ENCODE measurements at places on chromosomes 11 and 22.

- DNase-seq, result no peak
Observed at GRCh38 chr22:43555561-43556515, 144.0 kb downstream of the MPPED1 start.

GRCh38 chr11:24609192-24610119 is 112.6 kb downstream of the LUZP2 start:
- no peak for DNase-seq

- DNase-seq, result no peak
Observed at GRCh38 chr22:44030702-44031082, 6.6 kb downstream of the PARVB start.

DNA sequence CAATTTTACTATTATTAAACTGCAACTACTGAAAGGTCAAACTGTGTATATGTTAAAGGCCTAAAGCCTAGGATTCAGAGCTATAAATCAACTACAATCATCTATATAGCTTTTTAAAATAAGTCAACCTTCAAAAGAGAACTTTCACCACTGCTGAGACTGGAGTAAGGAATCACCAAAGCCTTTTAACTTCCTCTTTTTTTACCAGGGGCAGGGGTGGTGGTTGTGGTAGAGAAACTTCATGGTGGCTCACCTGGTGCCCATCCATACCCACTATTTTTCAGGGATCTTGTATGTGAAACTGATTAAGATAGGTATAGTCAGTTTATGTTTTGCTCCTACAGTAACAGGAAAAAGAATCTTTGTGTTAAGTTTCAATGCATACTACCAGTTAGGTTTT is 31.5 kb downstream of the TSG101 start:
- no peak for DNase-seq

GRCh38 chr11:62179995-62180394 is 10.0 kb upstream of the SCGB1D1 start:
- DNase-seq, result no peak

- no peak for DNase-seq
Observed at GRCh38 chr11:35126879-35127581, 11.9 kb upstream of the CD44 start.

- no peak for DNase-seq
Observed at GRCh38 chr22:47366026-47366767, 603.7 kb downstream of the TBC1D22A start.

DNA sequence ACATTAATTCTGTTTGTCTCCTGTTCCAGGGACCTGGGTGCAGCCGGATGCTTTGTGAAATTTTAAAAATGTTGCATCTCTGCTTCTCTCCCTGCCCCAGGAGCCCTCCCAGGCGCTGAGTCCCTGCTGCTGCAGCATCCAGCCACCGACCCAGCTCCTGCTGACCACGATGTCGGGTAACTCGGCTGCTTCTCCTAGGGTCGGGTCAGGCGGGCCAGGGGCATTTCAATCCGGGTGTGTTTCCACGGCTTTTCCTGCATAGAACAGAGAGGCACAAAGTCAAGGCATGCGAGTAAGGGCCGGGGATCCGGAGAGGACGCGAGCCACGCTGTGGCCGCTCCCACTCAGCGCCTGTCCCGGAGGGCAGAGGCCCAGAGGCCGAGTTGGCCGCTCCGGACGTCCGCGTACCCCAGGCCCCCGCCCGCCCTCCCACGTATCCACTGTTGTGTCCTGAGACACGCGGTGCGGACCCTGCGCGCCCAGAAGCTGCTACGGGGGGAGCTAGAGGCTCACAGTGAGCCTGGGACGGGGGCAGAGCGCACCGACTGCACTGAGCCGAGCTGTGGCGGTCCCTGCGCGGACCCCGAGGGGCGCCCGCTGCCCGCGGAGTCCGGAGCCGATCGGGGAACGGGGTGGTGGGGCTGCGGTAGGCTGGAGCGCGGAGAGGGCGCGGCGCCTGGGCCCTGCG is at the start of gene POU2AF3:
Gene POU2AF3, plus strand, starts transcription at position 134 of the 688 bp plus-strand sequence. Its CDS starts 36 bp downstream, at position 170.
- DNase-seq, result no peak

- no peak for DNase-seq
Observed at GRCh38 chr22:46707827-46708570, 30.1 kb downstream of the CERK start.

GRCh38 chr22:37234736-37235711 is 9.0 kb downstream of the RAC2 start:
- no peak for DNase-seq

- DNase-seq, result no peak
Observed at GRCh38 chr22:47835726-47836125, 1073.3 kb downstream of the TBC1D22A start.

DNA sequence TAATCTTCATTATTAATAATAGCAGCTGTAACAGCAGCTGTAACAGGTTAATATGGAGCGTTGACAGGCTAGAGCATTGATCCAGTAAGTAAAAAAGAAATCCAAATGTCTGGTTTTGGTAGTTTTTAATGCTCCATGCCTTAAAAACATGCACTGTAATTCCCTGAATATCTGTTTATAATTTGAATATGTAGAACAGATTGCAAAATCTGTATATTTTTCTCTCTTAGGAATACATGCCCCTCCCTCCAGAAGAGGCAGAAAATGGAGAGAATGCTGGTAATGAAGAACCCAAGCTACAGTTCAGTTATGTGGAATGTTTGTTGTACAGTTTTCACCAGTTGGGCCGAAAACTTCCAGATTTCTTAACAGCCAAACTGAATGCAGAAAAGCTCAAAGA is 16.7 kb downstream of the API5 start:
- DNase-seq, result no peak

- no peak for DNase-seq
Observed at GRCh38 chr11:120170741-120171261, 32.9 kb upstream of the TRIM29 start.

- DNase-seq, result no peak
Observed at GRCh38 chr11:108873941-108874340, 209.1 kb downstream of the DDX10 start.

- no peak for DNase-seq
Observed at GRCh38 chr22:49521787-49522224, 305.9 kb downstream of the BRD1 start.

- DNase-seq, result no peak
Observed at GRCh38 chr22:22520667-22521602, 865 bp upstream of the ZNF280A start.

- DNase-seq, result peak; percentile 53
Observed at GRCh38 chr11:86592659-86593451, 79.6 kb downstream of the ME3 start.

- no peak for DNase-seq
Observed at GRCh38 chr11:12626616-12627015, 47.6 kb upstream of the TEAD1 start.

GRCh38 chr11:102757823-102758549 is 22.4 kb downstream of the MMP10 start:
- no peak for DNase-seq

- no peak for DNase-seq
Observed at GRCh38 chr11:62446091-62446490, 27.3 kb downstream of the SCGB1A1 start.

DNA sequence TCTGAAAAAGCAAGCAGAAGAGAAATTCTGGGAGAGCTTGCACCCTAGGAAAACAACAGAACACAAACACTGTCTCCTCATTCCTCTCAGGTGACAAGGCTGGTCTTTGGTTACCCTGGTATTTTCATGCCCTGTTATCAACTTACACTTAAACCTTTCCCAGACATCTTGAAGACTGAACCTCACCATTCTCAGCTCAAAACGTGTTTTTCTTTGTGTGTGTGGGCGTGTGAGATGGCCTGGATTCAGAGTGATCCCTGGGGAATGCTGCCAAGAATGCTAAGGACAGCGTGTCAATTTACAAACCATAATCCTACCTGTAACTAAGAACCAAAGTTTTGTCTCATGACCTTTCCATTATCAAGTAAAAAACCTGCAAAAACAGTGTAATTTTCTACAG is 33.3 kb downstream of the ELF5 start:
- no peak for DNase-seq

GRCh38 chr22:36796552-36797175 is 20.2 kb downstream of the PVALB start:
- no peak for DNase-seq

- peak; percentile 36 for DNase-seq
Observed at GRCh38 chr22:32206774-32207758, 2.2 kb upstream of the RFPL2 start.

DNA sequence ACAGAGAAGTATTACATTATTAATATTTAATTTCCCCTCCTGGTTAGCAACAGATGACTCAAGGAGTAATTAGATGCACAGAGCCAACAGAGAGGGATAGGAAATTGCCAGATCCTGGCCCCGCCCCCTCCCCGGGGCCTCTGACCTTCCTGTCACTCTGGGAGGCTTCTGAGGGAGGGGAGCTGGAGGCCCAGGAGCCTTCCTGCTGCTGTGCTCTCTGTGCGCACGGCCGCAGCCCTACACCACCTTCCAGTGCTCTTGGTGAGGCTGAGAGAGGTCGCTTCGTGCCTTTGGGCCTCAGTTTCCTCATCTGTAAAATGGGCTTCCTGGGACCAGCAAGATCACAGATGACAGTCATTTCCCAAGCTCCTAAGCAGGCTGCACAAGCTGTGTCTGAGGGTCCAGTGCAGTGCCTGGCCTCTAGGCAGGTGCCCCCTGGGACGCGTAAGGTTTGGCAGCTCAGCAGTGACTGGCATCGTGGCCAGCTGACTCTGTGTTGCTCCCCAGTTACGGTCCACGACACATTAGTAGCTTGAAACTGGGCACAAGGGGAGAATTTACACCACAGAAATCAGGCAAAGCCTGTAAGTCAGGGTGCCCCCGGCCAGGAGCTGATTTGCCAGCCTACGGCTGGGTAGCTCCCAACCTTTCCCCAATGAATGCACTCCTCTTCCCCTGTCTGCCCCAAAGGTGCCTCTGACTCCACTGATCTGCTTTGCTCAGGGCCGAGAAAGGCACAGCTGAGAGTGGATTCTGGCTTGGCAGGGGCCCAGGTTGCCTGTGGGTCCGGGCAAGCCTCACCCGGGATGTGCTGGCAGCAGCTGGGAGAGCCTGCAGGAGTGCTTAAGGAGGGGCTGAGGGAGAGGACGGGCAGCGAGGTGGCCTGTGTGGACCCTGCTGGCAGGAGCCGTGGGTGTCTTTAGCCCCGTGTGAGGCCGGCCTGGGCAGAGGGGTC is 2.3 kb downstream of the ADORA2A start:
- DNase-seq, result no peak

DNA sequence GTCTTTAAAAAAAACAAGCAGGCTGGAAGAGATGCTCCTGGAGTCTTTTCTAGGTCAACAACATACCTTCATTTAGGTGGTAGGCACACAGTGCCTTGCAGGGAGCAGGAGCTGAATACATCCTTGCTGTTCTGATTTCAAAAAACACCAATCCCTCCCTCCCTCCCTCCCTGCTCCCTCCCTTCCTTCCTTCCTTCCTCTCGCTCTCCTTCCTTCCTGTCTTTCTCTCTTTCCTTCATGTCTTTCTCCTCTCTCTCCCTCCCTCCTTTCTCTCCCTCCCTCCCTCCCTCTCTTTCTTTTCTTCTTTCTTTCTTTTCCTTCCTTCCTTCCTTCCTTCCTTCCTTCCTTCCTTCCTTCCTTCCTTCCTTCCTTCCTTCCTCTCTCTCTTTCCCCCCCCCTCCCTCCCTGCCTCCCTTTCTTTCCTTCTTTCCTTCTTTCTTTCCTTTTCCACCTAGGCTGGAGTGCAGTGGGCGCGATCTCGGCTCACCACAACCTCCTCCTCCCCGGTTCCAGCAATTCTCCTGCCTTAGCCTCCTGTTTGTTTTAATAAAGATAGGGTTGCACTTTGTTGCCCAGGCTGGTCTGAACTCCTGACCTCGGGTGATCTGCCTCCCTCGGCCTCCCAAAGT is 245.1 kb downstream of the MIAT start:
- no peak for DNase-seq

- DNase-seq, result no peak
Observed at GRCh38 chr11:70247710-70248072, 22.8 kb upstream of the PPFIA1 start.

- DNase-seq, result no peak
Observed at GRCh38 chr11:10317776-10318526, 13.1 kb downstream of the ADM start.

DNA sequence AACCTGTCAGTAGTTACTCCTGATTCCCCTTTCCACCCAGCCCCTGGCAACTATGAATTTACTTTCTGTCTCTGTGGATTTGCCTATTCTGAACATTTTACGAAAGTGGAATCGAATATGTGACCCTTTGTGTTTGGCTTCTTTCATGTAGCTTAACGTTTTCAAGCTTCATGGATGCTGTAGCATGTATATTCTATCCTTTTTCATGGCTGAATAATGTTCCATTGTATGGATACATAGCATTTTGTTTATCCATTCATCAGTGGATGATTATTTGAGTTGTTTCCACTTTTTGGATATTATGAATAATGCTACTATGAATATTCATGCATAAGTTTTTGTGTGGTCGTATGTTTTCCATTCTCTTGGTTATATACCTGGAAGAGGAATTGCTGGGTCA is 9.2 kb upstream of the GLB1L2 start:
- no peak for DNase-seq

DNA sequence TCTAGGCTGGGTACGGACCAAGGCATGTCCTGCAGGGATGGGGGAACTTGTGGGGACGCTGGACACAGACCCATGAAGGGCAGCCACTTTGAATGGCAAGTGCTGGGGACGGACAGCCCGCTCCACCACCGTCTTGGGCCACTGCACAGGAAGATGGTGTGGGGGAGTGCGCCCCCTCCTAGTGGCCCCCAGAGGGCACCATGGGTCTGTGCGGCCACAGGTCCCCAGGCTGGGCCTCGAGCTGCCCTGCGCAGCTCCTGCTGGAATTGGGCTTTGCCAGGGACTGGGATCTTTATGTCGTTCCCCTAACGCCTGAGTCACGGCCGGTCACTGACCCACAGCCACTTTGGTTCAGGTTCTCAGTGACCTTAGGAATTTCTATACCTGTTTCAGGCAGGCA is 44.4 kb downstream of the NAT10 start:
- no peak for DNase-seq

DNA sequence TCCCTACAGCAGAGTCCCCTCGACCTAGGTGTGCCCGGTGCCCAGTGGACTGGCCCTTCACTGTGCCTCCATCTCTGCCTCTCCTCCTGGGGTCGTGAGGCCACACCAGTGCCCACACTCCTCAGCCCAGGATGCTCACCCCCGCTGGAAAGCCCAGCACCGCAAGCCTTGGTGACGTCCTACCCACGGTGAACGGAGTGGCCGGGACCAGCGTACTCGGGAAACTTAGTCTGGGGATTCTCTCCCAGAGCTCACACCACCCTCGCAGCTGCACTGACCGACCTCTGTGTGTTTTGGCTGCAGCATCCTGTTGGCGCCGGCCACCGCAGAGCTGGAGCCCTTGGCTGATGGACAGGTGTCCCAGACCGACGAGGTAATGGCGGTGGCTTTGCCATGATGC is 35.5 kb upstream of the KRTAP5-7 start:
- no peak for DNase-seq

GRCh38 chr22:30016596-30016995 is 63.7 kb upstream of the HORMAD2 start:
- no peak for DNase-seq

GRCh38 chr22:50246242-50247175 is 1.7 kb upstream of the TUBGCP6 start:
- DNase-seq, result no peak
